ENCODE measurements at places on chromosomes 3 and 15.

DNA sequence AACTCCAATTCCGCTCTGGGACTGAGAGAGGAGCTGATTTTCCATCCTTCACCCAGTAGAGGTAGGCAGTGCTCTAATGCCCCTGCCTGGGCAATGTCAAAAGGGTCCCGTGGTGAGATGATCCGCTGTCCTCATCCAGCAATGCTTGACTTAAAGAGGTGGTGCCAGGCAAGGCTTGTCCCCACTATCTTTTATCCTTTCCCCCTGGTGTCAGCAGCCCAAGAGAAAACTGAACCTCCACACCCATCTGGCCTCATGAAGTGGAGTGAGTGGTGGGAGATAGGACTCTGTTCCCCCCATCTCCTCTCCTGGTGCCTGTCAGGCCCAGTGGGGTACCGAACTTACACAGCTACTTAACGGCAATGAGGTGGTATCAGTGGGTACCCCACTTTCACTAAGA, 107.1 kb downstream of the ABHD5 start:
- no peak for DNase-seq

GRCh38 chr3:142117056-142117851, 32.1 kb downstream of the TFDP2 start:
- no peak for DNase-seq

DNA sequence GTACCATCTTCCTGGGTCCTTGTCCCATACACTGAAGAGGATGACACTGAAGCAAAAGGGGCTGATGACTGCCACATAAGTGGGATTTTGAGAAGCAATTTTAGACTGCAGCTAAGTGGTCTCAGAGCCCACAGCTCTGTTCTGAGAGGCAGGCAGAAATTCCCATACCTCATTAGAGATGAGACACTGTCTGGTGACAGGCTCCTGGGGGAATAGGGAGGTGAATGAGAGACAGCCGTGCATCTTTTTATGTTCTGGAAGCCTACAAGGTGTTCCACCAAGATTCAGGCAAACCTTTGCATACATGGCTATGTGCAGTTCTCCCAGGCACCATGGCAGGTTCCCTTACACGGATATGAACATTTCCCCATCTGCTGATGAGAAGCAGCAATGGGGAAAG, 47.2 kb downstream of the LIMD1 start:
- no peak for DNase-seq

- no peak for DNase-seq
Observed at GRCh38 chr3:79255292-79255691, 512.5 kb downstream of the ROBO1 start.

DNA sequence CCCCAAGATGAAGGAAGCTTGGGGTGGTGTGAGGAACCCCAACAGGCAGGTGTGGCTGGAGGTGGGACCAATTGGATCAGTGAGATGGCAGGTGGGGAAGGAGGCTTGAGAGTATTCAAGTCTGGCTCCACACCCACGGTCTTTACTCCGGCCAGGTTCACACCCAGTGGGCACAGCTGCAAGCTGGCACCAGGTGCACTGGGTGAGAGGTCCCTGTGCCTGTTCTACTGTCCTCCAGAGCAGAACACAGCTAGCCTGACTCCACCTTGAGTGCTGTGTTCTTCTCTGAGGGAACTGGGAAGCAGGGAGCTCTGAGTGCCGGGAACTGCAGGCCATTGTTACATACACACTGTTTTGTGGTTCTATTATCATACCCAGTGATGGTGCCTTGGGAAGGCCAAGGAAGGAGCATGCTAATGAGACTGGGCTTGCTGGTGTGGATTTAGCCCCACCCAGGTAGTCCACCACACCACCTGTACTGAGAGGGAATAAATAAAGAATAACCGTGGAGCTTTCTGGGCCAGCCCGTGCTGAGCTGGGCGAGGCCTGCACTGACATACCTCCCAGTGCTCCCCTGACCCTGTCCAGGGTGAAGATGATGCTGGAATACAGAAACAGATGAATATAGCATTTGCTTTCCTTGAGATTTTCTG, 93.4 kb downstream of the ABHD5 start:
- DNase-seq: no peak

DNA sequence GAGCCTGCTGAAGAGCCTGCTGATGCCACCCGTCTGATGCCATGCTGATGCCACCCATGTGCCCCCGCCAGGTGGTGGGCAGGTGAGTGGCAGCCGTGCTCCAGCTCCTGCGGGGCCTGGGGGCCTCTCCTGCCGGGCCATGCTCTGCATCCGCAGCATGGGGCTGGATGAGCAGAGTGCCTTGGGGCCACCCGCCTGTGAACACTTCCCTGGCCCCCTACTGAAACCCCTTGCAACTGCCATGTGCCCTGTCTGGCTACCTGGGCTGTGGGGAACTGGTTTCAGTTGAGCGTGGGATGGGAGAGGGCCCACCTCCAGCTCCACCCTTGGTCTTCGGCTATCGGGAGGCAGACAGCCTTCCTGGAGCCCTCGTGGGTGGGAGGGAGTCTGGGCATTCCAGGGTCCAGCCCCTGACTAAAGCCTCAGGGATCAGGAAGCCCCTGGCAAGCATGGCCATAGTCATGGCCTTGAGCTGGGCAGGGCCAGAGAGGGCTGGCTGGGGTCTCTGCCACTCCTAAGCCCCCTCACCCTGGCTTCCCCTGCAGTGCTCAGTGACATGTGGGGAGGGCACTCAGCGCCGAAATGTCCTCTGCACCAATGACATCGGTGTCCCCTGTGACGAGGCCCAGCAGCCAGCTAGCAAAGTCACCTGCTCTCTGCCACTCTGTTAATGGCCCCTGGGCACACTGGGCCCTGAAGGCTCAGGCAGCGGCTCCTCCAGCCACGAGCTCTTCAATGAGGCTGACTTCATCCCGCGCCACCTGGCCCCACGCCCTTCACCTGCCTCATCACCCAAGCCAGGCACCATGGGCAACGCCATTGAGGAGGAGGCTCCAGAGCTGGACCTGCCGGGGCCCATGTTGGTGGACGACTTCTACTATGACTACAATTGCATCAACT, 92.2 kb downstream of the TBC1D2B start:
- no peak for DNase-seq

DNA sequence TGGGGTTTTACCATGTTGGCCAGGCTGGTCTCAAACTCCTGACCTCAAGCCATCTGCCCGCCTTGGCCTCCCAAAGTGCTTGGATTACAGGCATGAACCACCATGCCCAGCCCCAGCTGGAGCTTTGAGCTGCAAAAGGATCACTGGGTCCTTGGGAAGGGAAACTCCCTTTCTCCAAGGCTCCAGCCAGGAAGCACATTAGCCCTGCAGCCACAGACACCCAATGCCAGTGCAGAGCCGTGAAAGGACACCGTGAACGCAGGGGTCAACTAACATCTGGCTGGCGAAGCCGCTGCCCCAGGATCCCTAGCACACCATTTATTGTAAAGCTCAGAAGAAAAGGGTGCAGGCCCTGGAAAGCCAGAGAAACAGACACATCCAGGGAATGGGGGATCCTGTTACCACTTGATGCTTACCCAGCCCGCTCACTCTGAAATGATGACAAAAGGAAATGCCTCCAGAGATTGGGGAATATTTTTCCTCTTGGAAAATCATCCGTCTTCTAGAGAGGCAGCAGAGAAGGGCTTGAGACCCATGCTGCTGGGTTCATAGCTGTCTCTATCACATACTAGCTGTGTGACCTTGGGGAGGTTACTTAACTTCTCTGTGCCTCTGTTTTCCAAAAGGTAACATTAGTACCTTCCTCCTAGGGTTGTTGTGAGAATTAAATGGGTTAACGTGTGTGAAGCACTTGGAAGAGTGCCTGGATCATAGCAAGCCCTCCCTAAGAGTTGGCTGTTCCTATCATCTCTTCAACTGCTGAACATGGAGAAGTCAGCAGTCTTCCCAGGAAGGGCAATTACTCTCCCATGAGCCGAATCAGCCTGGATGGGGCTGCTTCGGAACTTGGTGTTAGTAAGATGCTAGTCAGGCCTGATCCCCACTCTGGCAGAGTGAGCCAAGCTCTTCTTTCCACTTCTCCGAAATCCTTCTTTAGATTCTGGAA, 40.8 kb downstream of the LMCD1 start:
- no peak for DNase-seq

DNA sequence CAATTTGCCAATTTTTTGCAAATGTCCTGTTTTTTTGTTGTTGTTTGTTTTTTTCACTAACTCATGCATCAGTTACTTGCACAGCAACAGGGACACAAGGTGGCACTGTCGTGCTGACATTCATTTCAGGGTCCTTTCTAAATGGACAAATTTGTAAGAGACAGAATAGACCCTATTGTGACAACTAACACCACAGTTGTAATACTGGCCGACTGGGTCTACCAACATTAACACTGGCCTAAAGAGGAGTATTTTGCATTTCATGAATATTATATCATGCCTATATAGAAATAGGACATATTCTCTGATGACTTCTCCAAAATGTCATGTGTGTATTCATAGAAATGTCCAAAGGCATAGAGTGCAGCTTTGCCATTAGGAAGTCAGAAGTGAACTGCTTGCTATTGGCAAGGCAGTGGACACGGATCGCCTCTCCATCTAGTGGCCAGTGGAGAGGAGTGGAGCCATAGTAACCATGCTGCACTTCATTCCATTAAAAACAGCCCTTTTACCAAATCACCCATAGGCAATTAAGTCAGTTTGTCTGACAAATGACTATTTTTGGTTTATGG, 54.8 kb downstream of the ZBTB20 start:
- DNase-seq: peak; percentile 64

GRCh38 chr3:78414261-78414660, 1353.5 kb downstream of the ROBO1 start:
- no peak for DNase-seq

- no peak for DNase-seq
Observed at GRCh38 chr3:38985581-38985980, 66.2 kb downstream of the SCN11A start.

- DNase-seq: no peak
Observed at GRCh38 chr3:136604961-136605360, 147.2 kb downstream of the STAG1 start.

- no peak for DNase-seq
Observed at GRCh38 chr15:61314427-61314826, 85.3 kb upstream of the RORA start.

DNA sequence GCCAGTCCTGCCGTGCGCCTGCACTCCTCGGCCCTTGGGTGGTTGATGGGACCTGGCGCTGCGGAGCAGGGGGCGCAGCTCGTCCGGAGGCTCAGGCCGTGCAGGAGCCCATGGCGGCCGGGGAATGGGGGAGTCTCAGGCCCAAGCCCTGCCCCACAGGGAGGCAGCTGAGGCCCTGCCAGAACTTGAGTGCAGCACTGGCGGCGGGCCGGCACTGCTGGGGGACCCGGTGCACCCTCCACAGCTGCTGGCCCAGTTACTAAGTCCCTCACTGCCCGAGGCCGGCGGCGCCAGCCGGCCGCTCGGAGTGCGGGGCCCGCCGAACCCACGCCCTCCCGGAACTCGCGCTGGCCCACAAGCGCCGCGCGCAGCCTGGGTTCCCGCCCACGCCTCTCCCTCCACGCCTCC, 190.9 kb upstream of the MME start:
- DNase-seq: no peak

DNA sequence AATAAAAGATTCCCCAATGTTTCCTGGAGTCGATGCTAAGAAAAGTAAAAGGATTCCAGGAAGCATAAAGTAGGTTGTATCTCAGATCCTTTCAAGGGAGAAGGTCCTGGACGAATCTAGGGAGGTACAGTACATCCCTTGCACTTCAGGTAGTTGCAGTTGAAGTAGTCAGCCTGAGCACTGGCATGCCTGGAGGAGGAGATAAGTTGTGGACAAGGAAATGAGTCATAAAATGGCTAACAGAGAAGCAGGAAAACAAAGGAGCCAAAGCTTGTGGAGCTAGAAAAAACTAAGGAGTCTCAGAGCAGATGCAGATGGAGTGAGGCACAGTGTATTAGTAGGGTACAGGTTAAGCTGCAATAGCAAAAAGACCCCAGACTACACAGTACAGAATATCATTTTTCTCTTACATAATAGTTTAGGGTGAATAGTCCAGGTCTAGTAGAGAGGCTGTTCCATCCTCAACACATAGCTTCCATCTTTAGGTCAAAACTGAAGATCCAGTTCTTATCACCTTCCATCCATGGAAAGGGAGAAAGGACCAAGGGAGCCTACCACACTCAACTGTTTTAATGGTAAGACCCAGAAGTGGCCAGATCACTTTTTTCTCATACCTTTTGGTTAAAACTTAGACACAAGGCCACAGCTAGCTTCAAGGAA, 41.3 kb downstream of the COL6A5 start:
- DNase-seq: no peak

GRCh38 chr15:62403164-62403809, 238.2 kb upstream of the C2CD4B start:
- DNase-seq: no peak

GRCh38 chr3:54858093-54858785, 69.6 kb downstream of the LRTM1 start:
- DNase-seq: no peak

DNA sequence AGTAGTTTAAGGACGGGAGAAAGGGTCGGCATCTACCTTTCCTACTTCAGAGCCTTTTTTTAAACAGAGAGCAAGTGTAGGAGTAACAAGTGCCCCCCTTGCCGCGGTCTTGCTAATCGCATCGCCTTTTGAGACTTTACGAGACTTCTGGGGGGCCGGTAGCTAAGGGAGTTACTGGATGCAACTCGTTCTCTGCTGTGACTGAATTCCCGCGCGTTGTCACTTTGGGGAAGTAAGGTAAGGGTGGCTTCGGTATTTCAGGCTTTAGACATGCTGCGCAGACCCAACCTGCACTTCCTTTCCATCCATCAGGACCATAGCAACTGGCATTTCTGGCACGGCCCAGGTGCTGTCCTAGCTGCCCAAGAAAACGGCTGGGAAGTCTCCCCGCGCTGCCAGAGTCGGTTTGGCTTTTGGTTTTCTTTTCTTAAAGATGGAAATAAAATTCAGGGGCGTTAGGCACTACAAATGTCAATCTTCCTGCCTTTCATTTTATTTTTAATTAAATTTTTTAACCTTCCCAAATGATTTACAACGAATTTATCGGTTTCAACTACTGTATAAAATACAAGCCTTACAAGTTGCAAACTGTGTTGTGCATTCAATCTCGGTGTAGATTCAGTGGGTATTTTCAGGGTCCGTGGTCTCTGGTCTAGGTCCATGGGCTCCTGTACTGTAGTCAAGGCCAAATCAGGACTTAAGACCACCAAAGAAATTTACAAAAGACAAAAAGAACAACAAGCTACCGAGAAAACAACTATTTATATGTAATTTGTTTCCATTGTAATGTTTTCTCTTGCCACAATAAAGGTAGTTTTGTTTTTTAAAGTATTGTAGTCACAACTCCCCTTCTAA, 3.5 kb downstream of the MECOM start:
- DNase-seq: no peak

- DNase-seq: no peak
Observed at GRCh38 chr3:110413807-110414748, 657.5 kb upstream of the NECTIN3 start.

Measured in CD4-positive, alpha-beta T cell treated with Interleukin-12 subunit alpha and Interleukin-12 subunit beta, for 1 hour (primary cell).